Inflammatory macrophage treated with lipopolysaccharide for 1 hour (primary cell): ENCODE measurements at places on chromosomes 12 and 14.

- DNase-seq = peak; percentile 40
Measured at GRCh38 chr12:47801170-47801903, 18.4 kb downstream of the HDAC7 start.

- no peak for DNase-seq
Measured at GRCh38 chr12:128992550-128992949, 139.3 kb downstream of the GLT1D1 start.

DNA sequence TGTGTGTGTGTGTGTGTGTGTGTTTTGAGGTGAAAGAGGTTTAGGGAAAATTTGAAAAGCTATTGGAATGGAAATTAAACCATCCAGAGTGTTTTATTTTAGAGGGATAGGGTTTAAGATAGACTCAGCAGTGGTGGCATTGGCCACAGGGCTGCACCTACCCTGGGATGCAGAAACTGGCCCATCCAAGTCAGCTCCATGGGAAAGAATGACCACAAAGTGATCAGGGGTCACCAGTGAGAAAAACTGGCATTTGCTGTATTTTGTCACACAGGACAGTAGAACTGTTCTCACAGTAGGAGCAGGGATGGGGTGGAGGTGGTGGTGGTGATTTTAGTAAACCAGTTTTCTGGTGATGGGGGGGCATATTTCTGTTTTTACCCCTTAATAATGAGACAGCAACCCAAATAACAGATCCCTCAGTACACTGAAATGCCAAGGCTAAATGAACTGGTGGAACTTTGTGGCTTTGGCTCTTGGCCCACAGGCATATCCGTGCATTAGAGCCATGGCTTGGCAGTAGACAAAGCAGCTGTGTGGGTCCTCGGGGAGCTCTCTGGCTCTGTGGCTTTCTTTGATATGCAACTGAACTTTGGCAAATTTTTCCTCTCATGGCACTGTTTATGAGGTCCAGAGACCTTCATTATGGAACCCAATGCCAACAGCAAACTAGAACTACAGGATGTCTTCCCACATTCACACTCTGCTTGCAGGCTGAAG is 348.3 kb downstream of the ZFP36L1 start:
- DNase-seq = no peak

DNA sequence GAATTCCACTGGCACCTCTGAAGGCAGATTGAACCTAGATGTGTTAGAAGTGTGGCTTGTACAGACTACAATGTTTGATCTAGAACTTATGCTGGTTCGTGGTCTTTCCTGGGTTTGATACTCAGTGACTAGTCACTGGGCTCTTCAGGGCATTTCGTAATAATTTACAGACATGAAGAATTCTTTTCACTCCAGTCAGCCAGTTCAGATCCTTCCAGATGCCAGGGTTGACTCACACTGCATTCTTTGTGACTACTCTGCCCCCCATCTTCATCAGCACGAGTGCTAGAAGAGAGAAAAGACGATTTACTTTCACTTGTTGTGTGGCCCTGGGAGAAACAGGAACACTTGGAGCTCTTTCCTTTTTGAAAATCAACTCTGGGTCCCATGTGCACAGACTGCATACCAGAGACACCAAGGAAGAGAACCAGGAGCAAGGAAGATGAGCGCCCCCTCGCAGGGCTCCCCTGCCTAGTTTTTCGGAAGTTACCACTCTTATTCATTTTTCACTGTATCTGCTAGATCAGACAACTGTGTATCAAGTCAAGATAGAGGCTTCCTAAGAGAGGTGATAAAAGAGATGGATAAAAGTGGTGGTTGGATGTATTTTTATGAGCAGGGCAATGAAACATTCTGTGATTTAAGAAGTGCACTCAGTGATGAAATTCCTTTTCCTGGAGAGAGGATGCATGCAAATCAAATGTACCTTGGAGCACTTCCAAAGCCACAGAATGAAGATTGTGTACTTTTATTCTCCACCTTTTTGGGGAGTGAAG is 33.5 kb upstream of the EVL start:
- peak; percentile 56 for DNase-seq

DNA sequence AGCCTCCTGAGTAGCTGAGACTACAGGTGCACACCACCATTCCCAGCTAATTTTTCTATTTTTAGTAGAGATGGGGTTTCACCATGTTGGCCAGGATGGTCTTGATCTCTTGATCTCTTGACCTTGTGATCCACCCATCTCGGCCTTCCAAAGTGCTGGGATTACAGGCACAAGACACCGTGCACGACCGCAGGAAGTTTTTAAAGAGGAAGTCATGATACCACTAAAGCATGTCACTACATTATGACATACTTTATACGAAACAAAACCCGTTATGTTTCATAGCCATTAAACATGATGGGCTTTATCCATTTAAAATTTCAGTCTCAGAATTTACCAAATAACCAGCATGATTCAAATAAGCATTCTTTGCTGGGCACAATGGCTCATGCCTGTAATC is 83.8 kb upstream of the DUSP6 start:
- DNase-seq = peak; percentile 38

DNA sequence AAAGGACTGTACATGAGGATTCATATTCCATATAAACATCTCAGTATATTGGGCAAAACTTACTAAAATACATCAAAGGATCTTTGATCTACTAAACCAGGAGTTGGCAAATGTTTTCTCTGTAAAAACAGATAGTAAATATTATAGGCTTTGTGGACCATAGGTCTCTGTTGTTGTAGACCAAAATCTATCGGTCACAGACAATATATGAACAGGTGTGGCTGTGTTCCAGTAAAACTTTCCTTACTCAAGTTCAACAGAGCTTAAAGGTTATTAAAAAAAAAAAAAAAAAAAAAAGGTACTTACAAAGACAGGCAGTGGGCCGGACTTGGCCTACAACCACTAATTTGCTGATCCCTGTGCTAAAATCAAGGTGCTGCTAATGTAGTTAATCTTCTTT is 40.3 kb downstream of the PAWR start:
- no peak for DNase-seq

DNA sequence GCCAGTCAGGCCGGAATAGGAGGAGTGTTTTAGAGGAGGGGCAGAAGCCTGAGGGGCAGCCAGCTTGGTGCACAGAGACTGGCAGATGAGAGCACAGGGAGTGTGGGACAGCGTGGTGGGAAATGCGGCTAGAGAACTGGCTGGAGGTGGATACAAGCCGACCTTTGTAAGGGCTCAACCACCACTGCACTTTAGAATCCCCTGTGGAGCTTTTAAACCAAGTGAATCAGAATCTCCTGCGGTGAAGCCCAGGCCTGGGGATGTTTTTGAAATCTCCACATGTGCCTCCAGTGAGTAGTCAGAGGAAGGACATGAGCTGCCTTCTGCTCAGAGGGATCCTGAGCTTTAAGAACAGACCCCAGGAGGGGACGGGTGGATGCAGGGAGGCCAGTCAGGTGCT is 10.9 kb upstream of the PCED1B start:
- no peak for DNase-seq

- peak; percentile 18 for DNase-seq
Measured at GRCh38 chr14:64952598-64953309, 10.2 kb upstream of the GPX2 start.

DNA sequence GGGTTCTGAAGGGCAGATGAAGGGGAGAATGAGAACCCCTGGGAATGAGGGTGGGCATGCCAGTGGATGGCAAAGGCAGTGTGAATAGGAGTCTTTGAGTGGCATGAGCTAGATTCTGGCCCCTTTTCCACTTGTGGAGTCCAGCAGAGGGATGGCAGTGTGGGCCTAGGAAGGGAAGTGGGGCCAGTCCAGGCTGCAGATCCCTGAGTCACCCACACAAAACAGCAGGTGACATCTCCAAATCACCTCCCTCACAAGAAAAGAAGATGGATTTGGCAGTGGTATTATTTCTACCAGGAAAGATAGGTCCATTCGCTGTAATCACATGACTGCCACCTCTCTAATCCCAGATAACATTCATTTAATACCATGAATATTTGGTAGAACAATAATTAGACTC is 151.3 kb downstream of the TTC7B start:
- no peak for DNase-seq

DNA sequence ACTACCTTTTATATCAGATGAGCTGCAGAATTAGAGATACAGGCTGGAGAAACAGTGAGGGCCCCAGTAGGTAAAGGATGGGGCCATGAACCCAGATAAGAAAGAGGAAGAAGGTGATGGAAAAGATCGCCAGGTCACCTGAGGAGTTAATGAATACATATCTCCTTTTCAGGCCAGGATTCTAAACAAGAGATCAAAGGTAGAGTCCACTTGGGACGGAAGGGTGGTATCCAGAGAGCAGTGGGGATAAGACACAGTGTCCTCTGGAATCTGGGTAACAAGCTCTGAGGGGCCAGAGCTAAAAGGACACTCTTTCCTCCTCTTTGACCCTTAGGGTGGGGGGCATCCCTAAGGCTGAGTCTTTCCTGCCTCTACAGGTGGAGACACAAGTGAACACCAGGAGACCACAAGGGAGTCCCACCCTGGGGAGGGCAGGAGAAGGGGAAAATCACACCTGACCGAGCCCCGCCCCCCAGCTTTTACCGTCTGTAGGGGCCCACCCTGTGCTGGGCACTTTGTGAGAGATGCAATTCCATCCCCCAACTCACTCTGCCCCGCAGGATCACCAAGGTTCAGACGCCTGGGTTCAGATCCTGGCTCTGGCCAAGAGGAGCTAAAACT is 27.3 kb downstream of the SERPINA1 start:
- DNase-seq = no peak

- no peak for DNase-seq
Measured at GRCh38 chr14:72303930-72304329, 371.7 kb downstream of the RGS6 start.

- DNase-seq = no peak
Measured at GRCh38 chr14:39376667-39377403, 55.4 kb downstream of the FBXO33 start.

GRCh38 chr14:80325688-80326087 is 114.4 kb upstream of the DIO2 start:
- DNase-seq = no peak

DNA sequence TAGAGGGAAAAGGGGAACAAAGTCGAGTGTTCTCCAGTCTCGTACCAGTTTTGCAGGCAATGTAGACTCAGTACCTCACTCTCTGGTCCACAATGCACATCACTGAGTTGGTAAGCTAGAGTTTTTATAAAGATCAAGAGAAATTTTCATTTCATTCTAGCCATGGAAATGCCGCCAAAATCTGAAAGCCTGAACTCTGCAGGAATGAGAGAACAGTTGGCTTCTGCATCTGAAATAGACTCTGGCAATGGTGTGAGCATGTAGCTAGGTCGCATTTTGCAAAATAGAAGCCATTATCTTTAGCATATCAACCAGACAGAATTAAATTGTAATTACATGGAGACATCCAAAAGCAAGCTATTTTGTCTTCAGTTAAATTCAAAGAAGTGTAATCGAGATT is 381.0 kb downstream of the NOVA1 start:
- no peak for DNase-seq

DNA sequence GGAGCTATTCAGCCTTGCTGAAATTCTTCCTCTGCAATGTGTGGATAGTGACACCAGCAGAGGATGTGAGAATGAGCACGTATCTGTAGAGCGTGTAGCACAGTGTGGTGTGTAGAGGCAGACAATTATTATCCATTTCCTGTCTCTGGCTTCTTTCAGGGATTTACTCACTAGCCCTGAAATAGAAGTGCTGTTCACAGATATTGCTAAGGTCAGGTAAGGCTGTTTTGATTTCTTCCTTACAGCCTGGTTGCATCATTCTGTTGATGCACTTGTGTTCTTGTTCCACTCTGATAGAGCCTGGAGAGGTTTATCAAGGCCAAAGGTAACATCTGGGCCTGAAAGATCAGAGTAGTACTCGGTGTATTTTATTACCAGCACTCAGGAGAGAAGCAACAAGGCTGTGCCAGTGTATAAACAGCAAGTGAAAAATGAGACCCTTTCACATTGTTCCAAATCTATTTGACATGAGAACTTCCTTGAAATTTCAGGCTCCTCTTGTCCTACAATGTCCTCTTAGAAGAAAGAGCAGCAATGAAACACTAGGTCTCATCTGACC is 16.7 kb downstream of the ARG2 start:
- no peak for DNase-seq

DNA sequence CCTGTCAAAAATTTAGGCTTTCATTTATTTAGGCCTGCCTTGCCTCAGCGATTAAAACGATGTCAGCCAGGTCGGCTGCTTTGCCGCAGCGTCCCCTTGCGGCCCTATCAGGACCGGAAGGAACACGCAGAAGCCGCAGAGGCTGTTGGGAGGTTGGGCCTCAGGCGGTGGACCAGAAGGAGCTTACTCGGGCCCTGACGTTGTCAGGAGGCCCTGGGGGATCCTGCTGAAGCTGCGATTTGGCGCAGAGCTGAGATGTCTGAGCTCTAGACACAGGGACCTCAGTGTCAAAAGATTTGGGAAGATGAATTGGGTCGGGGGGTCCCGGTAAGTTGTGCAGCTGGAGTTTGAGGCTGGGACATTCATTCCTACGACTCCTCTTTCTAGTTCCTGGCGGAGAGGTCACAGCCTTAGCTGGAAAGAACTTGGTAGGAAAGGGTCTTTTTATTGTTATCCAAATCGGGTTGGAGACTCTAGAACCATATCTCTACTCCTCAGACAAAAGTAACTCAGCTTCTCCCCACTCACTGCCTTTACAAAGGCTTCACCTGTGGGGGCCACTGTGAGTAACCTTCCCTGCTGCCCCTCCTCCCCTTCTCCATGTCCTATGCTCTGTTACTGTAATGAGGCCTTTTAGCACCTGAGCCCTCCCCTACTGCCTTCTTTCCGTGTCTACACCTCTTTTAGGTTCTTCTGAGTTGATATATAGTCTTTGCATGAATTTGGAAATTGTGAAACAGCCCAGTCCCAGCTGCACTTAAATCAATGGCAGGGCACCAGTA is 6.6 kb upstream of the ABCD2 start:
- no peak for DNase-seq

DNA sequence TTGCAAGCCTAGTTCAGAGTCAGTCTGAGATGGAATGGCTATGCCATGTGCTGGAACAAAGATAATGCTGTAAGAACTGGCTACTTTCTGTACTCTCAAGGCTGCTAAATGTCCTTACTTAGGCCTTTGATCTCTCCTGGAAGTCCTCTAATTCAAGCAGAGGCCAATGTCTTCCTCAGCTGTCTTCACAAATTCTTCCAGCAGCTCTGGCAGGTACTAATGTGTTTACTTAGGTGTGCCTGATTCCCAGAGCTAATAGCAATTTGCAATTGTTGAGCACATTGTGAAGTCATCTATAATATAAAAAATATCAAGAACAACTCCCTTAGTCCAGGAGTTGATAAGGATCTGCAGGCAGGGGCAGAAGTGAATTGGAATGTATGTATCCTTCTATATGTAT is 3.8 kb upstream of the MYF5 start:
- DNase-seq = no peak

DNA sequence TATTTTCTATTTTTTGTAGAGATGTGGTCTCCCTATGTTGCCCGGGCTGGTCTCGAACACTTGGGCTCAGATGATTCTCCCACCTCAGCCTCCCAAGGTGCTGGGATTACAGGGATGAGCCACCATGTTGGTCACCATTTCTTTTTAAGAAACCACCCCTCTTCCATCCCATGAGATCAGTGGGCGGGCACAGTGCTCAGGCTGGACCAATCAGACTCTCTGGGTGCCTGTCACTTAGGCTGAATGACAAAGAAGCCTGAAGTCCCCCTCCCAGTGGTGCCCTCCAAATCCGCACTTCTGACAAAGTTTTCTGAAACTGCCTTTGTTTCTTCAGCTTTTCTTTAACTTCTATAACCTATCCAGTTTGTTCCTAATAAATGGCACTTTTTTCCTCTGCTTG is 48.2 kb downstream of the CALM1 start:
- DNase-seq = no peak

GRCh38 chr14:77882636-77883035 is 82.7 kb downstream of the ADCK1 start:
- DNase-seq = peak; percentile 82

- DNase-seq = peak; percentile 10
Measured at GRCh38 chr12:6394398-6394797, 10.4 kb downstream of the LTBR start.
